RPMI7951 (cell line): ENCODE measurements at places on chromosomes 16 and 17. TPM values are rescaled to one million over a fixed set of nuclear protein-coding genes. Genes with fewer than 3 reads are reported as not detected.
A peak's percentile ranks its signal among the peaks of the same experiment; 100 is the strongest.

- DNase-seq: no peak
Measured at GRCh38 chr16:56087626-56088025, 103.7 kb upstream of the GNAO1 start.

- DNase-seq: no peak
Measured at GRCh38 chr16:46911038-46911437, 26.9 kb downstream of the GPT2 start.

DNA sequence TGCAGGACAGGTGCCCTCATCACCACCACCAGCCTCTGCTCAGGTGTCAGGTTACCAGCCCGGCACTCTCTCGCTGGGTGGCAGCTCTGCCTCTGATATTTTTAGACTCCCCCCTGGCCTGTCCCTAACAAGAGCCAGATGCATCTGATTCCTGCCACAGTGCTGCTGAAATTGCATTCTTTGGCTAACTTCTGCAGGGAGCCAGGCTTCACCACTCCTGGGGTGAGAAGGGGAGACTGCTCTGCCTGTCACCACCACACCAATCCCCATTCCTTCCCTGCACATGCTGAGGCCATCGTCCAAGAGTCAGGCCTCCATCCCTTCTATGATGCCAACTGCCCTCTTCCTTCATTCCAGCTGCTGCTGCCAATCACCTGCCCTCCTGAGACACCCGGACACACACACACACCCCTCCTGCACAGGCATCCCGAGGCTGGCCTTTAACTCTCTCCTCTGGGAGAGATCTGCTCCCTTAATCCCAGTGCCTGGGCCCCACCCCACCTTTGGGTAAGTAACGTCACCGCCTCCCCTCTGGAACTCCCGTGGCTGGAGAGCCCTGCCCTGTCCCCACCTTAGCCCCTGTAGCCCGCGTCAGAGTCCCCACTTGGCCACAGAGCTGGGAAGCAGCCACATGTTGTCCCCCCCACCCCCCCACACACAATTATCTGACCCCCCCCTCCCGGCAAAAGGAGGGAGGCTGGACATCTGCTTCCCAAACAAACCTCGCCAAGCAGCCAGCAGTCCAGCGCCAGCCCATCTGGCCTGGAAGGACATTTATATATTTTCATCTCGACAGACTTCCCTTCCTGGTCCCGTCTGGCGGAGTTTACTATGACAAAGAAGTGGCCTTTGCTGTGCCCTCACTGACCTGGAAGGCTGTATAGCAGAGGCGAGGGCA is 2.8 kb downstream of the EMP2 start:
- peak; percentile 52 for DNase-seq

DNA sequence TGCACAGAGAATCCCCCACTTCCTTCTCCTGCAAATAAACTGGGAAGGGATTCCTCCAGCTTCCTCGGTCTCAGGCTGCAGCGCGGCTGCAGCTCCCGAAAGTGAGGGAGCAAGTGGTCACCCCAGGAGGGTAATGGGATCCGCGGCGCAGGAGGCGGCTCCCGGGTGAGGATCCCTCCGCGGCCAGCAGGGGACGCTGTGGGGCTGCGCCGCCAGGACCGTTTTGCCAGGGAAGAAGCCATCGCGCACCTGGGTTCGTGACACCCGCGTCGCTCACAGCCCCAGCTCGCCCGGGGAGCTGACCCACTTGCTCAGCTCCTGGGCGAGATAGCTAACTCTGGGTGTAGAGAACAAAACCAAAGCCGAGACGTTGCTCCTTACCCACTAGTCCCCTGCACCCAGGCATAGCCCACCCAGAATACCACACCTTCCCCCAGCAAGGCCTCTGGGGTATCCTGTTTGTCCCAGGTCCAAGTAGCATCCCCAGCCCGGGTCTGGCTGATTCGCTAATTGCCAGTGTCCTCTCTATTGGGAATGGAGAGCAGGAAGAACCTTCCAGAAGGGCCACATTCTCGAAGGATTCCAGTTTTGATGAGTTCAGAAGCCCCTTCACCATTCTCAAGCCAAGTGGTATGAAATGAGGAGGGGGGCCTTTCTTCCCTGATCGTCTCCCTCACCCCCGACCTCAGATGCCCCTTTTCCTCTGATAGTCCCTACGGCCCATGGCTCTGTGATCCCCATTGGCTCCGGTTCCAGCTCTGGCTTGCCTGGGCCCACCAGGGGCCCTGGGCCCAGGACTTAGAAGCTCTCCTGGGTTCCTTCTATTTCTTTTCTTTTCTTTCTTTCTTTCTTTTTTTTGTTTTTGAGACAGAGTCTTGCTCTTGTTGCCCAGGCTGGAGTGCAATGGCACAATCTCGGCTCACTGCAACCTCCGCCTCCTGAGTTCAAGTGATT is 14.1 kb downstream of the CYGB start:
- DNase-seq: peak; percentile 47

DNA sequence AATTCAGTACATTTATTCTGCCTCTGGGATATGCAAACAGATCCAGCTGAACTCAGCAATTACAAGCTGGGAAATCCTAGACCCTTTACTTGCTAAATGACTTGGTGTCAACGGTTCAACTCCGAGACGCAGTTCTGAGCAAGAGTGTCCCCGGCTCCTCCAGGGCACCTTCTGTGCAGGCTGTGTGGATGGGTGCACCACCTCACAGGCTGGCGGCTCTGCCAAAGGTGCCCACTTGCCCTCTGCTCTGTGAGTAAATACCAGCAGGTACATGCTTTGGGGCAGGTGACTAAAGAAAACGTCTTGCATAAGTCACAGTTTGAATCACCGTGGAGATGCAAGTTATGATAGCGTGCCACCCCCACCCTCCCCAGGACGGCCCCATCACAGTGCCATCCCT is 23.3 kb downstream of the MAP1LC3B start:
- no peak for DNase-seq

DNA sequence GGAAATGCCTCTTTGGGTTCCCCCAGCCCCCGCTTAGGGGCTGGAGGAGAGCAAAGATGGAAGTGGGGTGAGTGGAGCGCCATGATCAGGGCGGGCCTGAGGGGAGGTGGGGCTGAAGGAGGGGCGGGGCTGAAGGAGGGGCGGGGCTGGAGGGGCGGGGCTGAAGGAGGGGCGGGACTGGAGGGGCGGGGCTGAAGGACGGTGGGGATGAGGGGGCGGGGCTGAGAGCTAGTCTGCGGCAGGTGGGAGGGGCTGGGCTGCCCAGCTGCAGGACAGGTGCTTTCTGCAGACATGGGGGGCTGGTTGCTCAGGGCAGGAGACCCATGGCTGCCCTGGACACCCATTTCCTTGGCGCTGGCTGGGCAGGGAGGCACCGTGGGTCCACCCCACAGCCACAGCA is 39.1 kb upstream of the PABPN1L start:
- DNase-seq: no peak

GRCh38 chr17:31294231-31294630 is 2.8 kb downstream of the OMG start:
- no peak for DNase-seq

- DNase-seq: no peak
Measured at GRCh38 chr17:1695365-1695764, 10.7 kb upstream of the PRPF8 start.

DNA sequence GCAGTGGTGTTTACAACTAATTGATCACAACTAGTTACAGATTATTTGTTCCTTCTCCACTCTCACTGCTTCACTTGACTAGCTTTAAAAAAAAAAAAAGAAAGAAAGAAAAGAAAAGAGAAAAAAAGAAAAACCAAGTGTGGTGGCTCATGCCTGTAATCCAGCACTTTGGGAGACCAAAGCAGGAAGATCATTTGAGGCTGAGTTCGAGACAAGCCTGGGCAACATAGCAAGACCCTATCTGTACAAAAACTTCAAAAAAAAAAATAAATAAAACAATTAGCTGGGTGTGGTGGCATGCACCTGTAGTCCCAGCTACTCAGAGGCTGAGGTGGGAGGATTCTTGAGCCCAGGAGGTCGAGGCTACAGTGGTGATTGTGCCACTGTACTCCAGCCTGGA is 4.2 kb downstream of the SNTB2 start:
- no peak for DNase-seq

DNA sequence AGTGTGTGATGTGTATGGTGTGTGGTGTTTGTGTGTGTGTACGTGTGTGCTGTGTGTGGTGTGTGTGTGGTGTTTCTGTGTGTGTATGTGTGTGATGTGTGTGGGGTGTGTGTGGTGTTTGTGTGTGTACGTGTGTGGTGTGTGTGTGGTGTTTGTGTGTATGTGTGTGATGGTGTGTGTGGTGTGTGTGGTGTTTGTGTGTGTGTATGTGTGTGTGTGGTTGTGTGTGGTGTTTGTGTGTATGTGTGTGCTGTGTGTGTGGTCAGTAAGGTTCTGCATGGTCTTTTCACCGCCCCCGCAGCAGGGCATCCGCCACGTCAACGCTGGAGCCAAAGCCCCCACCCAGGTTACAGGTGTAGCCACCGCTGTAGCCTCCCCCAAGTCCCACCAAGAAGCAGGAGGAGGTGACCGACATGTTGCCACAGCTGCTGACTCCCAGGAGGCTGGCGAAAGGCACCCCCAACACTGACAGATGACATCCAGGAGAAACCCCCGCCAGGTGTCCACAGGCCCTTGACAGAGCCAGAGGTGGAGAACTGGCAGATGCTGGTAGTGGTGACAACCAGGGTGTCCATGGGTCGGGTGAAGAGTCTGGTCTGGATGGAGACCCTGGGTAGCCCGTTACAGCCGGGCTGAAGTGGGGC is 9.3 kb upstream of the KRT17 start:
- DNase-seq: peak; percentile 18

DNA sequence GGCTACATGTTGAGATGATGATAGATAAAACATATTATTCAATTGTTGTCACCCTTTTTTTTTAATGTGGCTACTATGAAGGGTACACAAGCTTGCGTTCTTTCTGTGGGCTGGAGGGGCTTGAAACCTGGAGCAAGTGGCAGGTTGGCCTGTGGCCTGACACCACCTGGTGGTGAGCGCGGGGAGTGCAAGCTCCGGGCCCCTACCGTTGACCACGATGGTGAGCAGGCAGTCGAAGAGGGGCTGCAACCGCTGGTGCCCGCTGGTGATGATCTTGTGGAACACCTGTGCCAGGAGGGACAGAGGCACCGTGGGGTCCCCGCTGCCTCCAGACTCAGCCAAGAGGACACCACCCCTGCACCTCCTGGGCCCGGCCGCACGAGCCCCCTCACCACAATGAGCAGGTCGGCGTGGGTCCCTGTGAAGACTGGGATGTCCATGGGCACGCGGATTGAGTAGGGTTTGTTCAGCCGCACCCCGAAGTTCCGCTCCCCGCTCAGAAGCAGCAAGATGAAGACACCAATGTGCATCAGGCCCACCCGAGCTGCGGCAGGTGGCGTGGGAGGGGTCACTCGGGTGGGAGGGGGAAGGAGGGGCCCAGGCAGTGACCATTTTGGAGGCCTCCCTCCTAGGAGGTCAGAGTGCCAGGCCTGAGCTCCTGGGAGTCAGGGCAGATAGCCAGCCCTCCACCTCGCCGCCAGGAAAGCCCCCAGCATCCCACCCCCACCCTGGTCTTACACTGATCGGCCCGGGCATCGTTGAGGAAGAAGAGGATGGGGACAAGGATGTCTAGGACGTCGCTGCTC is 14.4 kb downstream of the HID1 start:
- peak; percentile 40 for DNase-seq

DNA sequence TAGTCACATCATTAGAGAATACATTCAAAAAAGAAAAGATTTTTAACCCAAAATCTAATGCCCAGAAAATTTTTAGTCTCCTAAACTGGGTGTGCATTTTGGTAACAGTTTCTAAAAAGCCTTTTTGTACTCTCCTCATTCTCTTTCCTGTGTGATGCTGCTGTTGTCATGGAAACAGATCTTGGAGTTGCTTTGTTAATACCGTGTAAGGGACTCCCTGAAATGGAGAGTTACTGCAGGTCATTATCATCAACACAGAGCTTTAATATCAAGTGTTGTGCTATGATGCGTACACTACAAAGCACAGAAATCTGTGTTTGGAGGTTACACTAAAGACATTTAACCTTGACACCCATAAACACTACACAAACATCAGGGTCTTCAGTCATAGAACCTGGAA is 216.3 kb downstream of the PRKCA start:
- DNase-seq: no peak

- no peak for DNase-seq
Measured at GRCh38 chr17:75589919-75590303, 2.3 kb downstream of the MYO15B start.

DNA sequence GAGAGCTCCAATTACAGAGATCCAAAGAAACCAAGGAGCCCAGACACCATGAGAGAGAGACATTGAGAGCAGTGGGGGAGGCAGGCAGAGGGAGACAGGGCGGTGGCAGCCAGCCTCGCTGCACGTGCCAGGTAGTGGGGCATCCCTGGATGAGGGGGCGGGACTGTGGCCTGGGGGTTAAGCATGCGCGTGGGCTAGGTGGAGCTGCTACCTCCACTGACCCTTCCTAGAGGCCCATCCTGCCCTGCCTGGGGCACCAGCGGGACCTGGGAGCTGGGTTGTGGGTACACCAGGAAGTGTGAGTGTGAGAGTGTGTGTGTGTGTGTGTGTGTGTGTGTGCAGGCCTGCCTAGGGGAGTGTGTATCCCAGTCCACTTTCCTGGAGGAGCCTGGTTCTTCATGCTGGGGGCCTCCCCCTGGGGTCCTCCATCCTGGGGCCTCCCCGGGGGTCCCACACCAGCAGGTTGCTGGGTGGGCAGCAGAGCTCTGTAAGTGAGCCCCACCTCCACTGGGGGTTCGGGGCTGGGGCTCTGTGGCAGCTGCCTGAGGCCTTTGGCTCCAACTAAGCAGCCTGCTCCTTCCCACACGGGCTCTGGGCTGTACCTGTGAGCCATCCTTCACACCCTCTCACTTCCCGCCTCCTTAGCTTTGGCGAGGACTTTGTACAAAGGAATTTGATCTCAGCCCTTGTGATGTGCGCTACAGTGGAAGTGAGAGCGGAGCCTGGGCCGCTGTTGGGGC is 127.4 kb downstream of the IRF8 start:
- no peak for DNase-seq

DNA sequence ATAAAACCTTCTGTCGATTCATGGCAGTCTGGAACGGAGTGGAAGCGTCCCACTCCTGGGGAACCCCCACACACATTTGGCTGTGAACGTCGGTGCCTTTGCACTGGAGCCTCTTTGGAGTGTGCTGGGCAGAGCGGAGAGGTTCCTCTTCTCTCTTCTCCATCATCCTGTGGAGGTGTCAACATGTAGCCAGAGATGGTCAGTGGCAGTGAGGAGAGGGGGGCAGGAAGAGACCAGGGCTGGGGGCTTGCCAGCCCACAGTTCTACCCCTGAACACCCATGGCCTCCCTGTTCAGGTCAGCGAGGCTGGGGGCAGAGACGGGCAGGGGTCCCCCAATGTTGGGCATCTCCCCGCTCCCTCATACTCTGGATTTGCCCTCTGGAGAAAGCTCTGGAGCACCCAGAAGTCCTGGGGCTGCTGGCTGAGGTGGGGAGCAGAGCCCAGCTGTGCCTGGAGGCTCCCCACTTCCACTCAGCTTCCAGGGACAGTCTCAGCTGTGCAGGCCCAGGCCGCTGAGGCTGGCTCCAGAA is 223.7 kb downstream of the SEC14L1 start:
- no peak for DNase-seq

Gene ESRP2
- total RNA-seq: 0.24 TPM in 1 of 2 replicates, not detected in the other

Gene OR4D1
- not detected in 2 replicates for total RNA-seq

Gene TBC1D3
- not detected in 2 replicates for total RNA-seq

Gene SLC52A1
- not detected in 2 replicates for total RNA-seq
